ENCODE measurements at places on chromosomes 12 and 14.

- DNase-seq: no peak
Measured at GRCh38 chr14:95303552-95303951, 16.2 kb downstream of the CLMN start.

DNA sequence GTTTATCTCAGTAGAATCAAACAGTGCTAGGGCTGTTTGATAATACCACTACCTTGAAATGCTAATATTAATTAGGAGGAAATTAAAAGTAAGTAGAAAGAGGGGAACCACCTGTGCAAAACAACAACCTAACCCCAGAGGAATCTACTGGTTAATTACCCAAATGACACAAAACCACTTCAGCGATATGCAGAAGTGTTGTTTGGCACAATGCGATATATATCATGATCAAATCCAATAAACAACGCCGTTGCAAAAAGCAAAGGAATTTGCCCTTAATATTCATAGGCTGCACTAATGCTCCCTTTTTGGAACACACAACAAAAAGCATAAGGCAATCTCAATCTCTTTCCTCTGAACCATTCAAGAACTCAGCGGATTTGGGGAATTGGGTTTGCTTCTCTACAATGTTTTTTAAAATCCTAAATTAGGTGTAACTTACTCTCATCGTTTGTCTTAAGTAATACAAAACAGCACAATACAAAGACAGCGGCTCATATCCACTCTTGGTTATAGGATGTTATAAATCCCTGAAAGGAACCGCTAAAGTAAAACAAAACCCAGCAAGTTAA lies 1.5 kb downstream of the MAP4K5 start:
- no peak for DNase-seq

DNA sequence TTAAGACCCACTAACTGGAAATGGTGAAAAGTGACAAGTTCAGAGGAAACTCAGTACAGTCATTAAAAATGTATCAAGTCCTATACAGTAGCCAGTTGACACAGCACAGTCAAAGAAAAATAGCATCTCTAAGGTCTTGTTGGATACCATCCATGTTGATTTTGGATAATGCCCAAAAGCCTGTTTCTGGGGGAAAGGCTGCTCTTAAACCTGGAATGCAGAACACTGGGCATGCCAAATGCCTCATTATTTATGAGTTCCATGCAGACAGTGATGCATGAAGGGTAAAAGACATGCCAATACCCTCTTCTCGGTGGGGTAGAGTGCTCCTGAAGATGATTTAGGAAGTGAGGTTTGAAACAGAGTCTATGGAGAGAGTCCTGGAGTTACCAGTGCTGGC lies 29.6 kb downstream of the KCNK13 start:
- no peak for DNase-seq

- DNase-seq: no peak
Measured at GRCh38 chr14:85195872-85196477, 334.0 kb upstream of the FLRT2 start.

GRCh38 chr14:66174453-66174891 lies 311.7 kb upstream of the CCDC196 start:
- no peak for DNase-seq

- no peak for DNase-seq
Measured at GRCh38 chr12:4956054-4956453, 46.3 kb downstream of the KCNA1 start.

- no peak for DNase-seq
Measured at GRCh38 chr12:24424889-24425600, 475.6 kb upstream of the SOX5 start.

DNA sequence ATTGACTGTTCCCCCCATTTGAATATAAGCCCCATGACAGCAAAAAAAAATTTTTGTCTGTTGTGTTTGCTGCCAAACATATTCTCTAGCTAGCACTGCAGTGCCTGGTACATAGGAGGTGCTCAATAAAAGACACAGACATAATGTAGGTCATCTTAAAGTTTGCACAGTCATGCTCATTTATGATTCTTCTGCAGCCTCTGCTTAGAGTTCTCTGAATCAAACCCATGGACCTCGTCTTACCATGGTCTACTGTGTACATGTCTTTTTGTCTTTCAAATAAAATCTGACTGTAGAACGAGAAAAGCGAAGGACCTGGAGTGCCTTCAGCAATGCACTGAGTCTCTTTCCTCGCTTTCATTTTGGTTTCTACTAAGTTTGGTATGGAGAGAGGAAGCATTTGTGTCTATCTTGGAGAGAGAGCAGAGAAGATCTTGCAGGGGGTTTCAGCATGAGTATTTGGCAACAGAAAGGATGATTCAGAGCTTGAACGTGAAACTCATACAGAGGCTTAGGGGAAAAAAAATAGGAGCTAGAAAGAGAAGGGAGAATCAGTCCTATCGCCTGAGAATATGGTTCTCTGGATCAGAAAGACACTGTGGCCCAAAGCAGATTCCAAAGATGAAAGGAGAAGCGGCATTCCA lies 38.8 kb upstream of the TMCC3 start:
- DNase-seq: no peak

- no peak for DNase-seq
Measured at GRCh38 chr12:96858162-96858561, 48.9 kb upstream of the NEDD1 start.

GRCh38 chr12:88556213-88556774 lies 24.0 kb downstream of the KITLG start:
- DNase-seq: no peak

DNA sequence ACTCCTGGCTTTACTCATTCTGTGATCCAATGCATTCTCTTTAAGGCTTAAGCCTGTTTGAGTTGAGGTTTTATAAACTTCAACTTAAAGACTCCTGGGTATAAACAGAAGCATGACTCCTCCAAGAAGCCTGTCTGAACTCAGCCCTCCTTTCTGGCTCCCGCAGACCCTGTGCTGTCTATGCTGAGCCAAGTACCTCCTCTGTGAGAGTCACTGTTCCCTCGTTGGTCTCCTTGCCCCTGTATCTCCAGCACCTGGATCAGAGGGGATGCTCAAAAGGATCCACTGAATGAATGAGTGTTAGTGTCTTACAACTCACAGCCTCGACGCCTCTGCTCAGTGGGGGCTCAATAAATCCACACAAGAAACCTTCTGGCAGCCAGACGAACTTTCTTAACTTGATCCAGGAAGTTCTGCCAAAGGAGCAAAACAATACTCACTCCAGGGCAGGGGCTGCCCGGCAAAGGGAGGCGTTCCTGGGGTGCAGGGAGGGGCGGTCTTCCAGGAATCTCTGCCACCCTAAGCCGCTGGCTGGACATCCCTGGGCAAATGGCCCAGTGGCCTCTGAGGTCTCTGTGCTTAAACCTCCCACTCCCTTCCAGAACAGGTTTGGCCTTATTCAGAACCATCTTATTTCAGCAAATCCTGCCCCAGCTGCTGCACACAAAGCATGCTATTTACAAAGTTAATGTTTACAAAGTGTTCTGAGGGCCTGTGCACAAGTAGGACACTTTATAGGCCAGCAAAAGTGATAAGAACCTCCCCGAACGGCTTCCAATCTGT lies 32.9 kb downstream of the MAP1LC3B2 start:
- DNase-seq: no peak

- DNase-seq: peak; percentile 42
Measured at GRCh38 chr14:35534873-35535482, 1.0 kb downstream of the INSM2 start.

DNA sequence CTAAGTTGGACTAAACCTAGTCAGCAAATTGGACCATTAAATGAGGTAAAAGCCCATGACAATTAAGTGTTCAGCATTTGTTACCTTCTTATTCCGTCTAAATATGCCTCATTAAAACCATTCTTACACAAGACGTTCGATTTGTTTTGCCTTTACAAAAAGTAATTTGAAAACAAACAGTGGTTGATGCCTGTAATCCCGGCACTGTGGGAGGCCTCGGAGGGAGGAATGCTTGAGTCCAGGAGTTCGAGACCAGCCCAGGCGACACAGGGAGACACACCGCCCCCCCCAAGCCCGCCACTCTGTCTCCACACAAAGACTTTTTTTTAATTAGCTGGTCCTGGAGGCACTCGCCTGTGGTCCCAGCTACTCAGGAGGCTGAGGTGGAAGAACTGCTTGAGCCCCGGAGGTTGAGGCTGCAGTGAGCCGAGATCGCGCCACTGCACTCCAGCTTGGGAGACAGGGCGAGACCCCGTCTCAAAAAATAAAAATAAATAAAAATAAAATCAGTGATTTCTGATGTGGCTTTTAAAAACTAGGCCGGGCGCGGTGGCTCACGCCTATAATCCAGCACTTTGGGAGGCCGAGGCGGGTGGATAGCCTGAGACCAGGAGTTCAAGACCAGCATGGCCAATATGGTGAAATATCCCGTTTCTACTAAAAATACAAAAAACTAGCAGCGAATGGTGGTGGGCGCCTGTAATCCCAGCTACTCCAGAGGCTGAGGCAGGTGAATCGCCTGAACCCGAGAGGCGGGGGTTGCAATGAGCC lies 856 bp upstream of the EIF4B start:
- no peak for DNase-seq

- no peak for DNase-seq
Measured at GRCh38 chr14:70888681-70889175, 18.5 kb upstream of the PCNX1 start.

- no peak for DNase-seq
Measured at GRCh38 chr12:2490831-2491230, 303.9 kb upstream of the FKBP4 start.

GRCh38 chr12:66960704-66961690 lies 282.1 kb upstream of the GRIP1 start:
- DNase-seq: no peak

DNA sequence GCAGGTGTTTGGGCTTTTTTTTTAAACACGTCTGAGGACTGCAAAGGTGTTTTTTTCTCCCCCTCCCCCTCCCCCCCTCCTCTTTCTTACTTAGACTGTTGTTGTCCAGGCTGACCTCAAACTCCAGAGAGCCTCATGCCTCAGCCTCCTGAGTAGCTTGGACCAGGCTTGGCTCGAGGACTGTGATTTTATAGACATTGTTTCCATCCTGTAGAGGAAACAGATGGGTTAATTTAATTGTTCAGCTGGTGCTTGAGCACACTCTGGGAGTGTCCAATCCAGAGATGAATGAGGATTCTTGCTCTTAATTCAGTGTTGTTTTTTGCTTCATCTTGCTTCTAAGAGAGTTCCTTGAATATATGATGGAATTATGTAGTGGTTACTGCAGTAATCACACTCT lies 42.1 kb downstream of the RASSF3 start:
- no peak for DNase-seq

DNA sequence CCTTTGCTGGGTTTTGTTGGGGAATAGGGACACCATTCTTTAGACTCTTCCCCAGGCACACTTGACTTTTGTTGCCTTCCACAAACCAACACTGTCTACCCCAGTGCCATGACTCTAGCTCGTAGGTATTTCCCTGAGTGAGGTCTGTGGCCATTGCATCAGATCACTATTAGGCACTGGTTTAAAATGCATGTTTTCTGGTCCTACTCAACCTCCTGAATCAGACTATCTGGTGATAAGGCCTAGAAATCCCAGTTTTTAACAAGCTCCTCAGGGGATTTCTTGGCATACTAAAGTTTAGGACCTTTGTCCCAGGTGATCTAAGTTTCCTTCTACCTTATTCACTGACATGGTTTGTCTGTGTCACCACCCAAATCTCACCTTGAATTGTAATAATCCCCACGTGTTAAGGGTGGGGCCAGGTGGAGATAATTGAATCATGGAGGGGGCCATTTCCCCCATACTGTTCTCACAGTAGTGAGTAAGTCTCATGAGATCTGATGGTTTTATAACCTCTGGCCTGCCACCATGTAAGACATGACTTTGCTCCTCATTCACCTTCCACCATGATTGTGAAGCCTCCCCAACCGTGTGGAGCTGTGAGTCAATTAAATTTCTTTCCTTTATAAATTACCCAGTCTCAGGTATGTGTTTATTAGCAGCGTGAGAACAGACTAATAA lies 87.8 kb upstream of the PSMC1 start:
- no peak for DNase-seq
